Activated gamma-delta T cell (primary cell): ENCODE measurements at places on chromosomes 13 and 19.

- no peak for DNase-seq
These were observed 35.0 kb downstream of the NAA16 start for GRCh38 chr13:41345914-41346589.

DNA sequence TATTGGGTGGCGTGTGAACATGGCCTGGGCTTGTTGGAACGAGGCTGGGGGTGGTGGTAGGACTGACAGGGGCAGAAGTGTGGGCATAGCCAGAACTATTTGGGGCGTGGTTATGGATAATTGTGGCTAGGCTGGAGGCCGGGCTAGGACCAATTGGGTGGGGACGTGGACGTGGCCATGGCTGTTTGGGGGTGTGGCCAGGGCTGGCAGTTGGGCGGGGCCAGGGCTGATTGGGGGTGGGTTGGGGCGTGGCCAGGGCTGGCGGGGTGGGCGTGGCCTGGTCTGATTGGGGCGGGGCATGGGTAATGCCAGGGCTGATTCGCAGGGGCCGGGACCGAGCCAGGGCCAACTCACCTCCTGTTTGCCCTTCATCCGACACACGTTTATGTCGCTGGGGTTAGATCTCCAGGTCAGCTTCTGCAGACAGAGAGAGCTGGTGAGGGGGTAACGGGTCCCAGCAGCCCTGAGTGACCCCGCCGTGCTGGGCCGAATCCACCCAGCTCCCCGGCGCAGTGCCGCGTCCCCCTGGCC, 2.8 kb downstream of the SEMA6B start:
- DNase-seq: no peak

GRCh38 chr13:105464249-105464648, 1071.2 kb downstream of the EFNB2 start:
- no peak for DNase-seq

DNA sequence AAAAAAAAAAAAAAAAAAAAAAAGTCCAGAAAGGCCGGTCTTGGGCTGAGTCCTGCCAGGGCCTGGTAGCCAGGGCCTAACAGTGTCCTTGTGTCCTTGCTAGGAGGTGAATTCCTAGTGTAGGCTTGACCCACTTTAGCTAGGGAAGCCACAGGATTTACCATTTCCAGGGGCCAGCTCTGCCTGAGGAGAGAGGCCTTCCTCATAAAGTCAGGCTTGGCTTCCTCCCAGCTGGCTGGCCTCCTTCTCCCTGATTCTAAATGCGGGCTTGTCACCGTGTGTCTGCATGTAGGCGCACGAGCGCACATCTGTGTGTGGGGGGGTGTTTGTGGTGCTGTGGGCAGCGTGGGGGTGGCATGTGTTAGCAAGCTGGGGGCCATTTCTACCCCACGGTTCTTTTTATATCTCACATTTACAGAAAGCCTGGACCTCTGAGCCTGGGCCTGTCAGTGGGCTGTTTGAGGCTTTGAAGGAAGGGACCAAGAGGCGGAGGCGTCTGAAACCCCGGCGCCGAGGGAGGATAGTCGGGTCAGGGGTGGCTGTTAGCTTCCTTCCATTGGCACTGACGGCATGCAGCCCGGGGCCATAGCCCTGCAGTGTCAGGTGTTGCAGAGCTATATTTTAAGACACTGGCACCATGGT, 31.7 kb downstream of the IER2 start:
- peak; percentile 36 for DNase-seq

DNA sequence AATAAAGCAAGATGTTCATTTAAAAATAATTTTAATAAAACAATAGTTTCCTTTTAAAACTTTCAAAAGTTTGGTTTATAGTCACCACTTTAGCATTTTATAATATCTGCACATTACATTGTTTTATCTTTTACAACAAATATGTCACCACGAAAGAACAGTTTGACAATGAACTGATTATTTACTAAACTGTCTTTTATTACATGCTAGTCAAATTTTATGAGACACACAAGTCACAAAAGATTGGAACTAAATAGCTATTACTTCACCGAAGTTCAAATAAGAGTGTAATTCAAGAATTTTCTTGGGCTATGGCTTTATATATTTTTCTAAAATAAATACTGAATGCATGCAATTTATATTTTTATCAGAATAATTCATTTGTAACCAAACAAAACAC, 57.5 kb upstream of the EEF1AKMT1 start:
- no peak for DNase-seq

- DNase-seq: no peak
These were observed 78.7 kb downstream of the WTIP start for GRCh38 chr19:34560229-34560628.

GRCh38 chr13:111117289-111117688, 2.2 kb downstream of the ARHGEF7 start:
- no peak for DNase-seq

DNA sequence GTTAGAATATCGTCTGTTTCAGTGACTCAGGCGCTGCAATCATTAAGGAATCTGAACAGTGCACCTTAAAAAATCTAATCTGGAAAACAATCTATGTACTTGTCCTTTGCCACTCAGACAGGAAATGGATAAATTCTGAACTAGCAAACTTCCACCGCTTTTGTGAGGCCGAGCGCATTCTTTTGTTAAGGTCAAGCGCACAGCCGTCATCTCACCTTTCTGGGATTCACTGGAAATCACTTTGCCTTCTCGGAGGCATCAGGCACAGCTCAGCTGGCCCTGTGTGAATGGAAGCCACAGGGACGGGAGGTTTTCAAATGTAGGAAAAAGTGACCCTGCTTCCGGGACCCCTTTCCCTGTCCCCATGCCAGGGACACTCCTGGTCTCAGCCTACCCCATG, 28.2 kb upstream of the SPACA7 start:
- DNase-seq: no peak
